ENCODE measurements at places on chromosomes 13 and 19.

DNA sequence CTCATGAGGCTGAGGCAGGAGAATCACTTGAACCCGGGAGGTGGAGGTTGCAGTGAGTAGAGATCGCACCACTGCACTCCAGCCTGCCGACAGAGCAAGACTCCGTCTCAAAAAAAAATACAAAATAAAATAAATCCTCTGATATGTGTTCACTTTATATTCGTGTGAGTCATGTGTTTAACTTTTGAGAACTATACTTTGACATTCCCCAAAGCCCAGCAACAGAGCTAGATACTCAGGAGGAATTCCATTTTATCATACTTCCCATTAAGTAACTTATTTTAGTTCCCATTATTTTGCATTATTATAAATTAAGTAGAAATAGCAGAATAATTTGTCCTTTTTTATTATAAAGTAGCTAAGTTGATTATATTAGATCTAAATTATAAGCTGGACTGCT is 3.3 kb upstream of the CHAMP1 start:
- DNase-seq = no peak

DNA sequence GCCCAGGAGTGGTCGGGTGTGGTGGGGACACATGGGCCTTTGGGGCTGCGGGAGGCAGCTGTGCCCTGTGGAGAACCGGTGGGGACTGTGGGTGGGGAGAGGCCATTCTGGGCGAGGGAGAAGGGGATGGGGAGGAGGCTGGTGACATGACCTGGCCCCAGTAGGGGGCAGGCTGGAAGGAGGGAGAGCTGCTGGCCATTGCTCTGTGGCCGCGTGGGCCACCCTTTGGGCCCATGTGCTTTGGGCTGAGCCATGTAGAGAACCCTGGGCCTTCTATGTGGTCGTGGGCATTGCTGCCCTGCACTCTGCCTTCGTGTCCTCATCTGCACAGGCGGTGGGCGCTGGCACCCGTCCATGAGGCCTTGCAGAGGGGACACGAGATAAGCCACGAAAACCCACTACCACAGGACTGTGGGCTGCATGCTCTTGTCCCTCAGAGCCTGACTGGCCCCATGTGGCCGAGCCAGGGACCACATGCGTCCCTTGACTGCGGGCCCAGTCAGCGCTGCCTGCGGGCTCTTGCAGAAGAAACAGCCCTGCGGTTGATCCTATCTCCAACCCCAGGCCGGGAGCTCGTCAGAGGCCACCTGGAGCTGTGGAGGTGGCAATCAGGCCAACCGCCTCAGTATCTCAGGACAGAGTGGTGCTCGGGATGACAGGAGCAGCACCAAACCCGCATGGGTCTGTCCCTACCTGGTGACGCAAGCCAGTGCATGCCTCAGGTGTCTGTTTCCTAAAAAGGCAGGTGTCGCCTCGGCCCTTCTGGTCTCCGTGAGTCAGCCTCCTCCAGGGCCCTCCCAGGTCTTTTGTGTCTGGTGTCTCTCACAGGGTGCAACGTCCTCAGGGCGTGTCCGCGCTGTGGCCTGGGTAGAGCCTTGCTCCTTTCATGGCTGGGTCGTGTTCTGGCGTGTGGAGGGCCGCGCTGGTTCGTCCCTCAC is 14.3 kb downstream of the FZR1 start:
- peak; percentile 85 for DNase-seq

DNA sequence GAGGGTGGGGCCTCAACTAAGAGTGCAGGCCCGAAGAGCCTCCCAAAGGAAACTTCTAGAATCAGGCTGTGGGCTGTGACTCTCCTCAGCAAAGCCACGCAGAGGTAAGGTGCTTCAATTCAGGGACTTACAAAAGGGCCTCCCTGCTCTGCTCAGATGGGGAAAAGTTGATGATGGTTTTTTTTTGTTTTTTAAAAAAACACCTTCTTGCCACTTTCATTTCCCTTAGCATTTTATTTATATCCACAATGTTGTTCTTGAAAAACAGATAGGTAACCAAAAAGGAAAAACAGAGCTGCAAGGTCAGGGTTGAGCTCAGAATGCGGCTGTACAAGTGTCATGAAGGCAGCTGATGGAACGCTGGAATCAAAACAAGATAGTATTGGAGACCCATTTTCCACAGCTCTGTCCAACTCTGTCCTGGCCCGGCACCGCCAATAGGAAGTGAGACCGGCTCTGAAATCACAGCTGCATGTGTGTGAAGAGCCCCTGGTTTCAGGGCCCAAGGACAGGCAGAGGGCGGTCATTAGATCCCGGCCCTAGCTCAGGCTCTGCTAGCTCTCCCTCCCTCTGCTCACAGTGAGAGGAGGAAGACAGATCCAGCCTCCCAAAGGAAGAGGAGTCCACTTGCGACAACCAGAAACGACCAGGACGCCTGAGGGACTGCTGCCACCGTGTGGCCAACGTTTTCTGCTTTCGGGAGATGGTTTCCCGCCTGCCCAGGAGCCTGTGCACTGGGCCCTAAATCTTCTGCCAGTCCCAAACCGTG is 58.3 kb downstream of the KLF2 start:
- peak; percentile 77 for DNase-seq

DNA sequence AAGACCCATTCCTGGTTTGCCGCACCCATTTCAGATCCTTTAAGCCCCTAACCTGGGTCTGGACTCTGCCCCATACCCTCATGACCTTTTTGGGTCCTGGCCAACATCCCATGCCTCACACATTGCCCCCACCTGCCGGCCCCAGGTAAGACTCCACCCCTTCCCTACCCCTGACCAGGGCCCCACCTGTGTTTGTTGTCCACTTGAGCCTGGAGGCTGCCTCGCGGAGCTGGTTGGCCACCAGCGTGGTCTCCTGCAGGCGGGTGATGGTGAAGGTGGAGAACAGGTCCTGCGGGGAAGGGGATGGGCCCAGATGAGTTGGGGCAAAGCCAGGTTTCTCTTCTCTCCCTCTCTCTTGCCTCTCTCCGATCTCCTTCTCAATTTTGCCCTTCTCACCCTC is 19.5 kb downstream of the MAN2B1 start:
- DNase-seq = no peak

GRCh38 chr19:23075031-23075733 is 41.6 kb upstream of the ZNF730 start:
- DNase-seq = peak; percentile 88

- DNase-seq = no peak
Observed at GRCh38 chr13:51738226-51738905, 65.6 kb downstream of the DHRS12 start.

DNA sequence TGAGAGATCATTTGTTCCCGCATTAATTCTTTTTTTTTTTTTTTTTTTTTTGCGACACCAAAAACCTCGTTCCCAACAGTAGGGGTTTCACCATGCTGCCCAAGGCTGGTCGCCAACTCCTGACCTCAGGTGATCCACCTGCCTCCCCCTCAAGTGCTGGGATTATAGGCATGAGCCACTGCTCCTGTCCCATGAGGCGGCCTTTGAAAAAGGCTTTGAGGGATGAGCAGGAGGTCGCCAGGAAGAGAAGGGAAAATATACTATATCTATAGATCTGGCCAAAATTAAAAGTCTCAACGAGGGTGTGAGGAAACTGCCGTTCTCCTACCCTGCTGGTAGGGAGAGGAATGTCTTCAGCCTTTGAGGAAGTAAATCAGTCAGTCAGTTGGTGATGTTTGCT is 26.2 kb downstream of the ZNF473 start:
- DNase-seq = no peak

DNA sequence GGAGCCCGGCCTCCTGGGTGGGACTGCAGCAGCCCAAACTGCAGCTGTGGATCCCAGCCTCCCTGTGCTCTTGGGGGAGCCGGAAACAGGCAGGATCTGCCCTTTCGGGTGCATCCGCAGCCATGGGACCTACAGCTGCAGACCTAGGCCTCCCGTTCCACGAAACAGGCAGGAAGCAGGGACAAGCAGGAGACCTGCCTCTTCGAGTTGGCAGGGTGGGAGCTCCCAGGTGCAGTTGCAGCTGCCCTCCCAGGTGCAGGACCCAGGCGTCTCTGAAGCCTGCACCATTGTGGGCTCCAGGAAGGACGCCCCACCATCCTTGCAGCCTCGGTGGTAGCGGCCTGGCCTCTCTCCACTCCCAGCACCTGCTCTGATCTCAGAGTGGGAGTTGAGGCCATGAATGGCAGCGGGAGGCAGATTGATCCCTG is 189.0 kb upstream of the KLHL1 start:
- DNase-seq = no peak

DNA sequence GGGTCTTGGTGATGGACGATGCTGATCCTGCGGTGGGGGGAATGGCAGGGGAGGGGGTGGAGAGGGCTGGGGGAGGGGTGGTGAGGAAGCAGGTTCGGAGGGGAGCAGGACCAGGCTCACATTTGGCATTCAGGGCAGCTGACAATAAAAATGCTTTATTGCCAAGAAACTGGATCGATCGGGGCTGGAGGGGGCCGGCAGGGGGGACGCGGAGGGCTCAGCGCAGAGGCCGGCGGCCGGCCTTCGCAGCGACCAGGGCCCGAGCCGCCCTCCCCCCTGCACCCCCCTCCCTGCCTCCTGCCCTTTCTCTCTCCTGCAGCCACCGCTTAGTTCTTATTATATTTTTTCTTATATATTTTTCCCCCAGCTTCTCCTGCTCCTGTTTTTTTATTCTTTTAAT is 18.1 kb upstream of the POU2F2 start:
- DNase-seq = no peak

DNA sequence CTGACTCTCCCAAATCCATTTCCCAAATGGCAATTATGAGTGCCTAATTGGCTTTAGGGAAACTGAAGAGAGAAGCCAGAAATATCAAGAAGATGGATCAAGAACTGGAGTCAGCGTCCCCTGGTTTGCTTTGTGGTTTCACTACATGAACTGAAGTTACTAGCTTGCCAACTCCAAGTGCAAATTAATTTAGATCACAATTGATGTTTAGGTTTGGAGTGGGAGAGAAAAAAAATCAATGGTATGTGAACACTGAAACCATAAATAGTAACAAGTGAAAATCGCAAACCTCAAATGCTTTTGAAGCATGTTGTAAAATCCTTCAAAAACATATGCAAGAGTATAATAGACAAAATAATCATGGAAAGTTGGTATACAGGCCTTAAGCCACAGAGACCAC is 1528.6 kb upstream of the SLC10A2 start:
- no peak for DNase-seq

DNA sequence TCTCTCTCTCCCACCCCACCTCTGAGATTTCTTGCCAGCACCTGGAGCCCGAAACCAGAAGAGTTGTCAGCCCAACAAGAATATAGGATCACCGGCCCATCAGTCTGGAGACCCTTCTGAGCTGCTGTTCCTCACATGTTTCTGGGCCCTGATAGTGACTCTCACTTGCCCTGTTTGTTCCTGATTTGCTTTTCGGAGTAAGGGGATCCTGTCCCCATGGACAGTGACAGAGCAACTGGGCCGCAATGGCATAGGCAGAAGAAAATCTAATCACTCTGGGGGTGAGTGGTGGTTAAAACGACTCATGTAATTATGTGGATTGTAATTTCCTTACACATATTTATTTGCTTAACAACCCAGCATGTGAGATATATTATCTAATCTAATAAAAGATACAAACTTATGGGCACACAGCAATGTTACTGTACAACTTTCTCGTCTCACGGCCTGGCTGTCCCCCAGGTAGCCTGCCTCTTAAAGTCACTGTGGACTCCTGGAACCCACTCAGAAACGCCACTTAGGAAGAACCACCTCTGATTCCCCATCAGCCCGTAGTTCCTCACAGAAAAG is 663 bp upstream of the SMAD9 start:
- no peak for DNase-seq

GRCh38 chr13:28056426-28056825 is 44.0 kb downstream of the FLT3 start:
- no peak for DNase-seq

DNA sequence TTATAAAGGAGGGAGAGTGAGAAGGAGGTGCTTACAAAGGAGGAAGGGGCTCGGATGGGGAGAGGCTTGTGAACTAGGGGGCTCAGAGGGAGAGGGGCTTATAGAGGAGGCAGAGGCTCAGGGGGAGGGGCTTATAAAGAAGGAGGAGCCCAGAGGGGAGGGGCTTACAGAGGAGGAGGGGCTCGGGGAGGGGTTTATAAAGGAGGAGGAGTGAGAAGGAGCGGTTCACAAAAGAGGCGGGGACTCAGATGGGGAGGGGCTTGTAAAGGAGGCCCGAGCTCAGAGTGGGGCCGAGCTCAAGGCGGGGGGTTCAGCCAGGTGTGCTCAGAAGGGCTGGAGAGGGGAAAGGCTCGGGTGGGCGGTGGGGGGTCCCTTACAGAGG is 500 bp downstream of the SMIM24 start:
- peak; percentile 67 for DNase-seq

GRCh38 chr19:53394522-53394973 is 401 bp upstream of the ZNF765 start:
- peak; percentile 33 for DNase-seq

DNA sequence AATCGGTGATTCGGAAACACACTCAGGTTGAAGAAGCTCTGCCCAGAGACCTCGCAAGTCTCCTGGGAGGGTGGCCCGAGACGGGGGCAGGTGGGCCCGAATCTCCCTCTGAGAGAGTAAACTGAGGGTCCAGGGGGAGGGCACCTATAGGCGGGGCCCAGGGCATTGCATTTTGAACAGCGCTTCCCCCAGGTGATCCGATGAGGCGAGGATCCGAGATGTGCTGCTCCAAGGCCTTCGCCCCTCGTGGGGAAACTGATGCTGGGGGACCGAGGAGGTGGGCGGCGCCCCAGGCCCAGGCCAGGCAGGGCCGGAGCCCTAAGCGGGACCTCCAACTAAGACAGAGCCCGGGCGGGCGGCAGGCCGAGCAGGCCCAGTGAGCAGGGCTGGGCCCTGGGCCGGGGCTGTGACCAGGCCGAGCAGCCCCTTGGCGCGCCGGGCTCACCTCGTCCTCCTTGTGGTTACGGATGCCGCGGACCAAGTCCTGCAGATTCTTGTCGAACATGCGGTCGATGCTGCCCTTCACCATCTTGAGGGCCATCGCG is 500 bp downstream of the AP3D1 start:
- no peak for DNase-seq

DNA sequence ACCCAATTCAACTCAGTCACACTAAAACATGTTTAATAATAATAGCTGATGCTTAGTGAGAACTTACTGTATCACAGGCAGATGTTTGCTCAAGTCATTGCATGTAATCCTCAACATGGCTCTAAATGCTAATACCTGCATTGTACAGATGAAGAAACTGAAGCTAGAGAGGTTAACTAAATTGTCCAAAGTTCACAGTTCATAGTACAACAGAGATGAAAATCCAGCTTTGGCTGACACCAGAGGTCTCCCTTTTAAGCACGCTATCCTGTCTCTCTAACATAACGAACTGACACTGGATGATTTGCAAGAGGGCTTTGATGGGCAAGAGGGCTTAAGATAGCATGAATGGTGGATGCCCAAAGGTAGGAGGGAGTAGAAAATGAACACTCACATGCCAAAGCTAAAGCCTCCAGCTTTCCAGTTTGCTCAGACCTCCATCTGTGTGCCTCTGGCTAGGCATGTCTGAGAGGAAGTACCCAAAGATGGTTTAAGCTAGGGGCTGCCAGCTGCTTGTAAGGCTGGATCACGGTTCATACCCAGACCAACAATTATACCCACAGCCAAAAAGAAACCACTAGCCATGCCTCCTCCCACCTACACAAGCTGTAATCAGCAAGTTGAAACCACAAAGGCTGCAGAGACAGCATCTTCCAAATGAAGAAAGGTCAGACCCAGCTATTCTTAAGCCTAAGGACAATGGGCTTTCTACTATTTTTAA is 196.9 kb upstream of the UBL3 start:
- no peak for DNase-seq

GRCh38 chr13:28587174-28587540 is 71.8 kb upstream of the POMP start:
- no peak for DNase-seq

Measured in BE2C (cell line).